ENCODE measurements at places on chromosomes 16 and 17.

DNA sequence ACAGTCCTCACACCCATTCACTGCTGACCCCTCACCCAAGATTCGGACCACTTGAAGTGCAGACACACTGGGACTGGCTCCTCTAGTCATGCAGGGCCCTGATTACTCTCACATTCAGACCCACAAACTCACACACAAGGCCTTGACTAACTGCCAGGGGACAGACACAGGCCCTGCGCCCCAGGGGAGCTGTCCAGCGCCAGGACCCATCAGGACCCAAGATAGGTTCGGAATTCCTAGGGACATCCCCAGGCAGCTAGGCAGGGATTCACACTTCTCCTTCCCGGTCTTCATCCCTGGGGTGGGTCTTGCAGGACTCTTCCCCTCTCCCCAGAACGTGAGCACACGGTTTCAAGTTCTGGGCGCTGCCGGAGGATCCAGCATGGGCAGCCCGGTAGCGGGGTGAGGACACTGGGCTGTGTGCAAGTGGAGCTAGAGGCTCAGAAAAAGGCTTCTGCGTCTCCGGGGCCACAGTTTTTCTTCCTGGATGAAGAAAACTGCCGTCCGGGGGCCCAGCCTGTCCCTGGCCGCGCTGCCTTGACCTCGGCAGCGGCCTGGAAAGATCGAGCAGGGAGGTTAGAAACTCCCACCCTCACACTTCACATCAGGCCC lies 1.6 kb downstream of the SEZ6 start:
- DNase-seq: no peak

- DNase-seq: no peak
Observed at GRCh38 chr16:30472328-30472942, at the start of gene ITGAL. ITGAL (plus strand) TSS chr16:30472742; CDS start chr16:30472838, 96 bp downstream.

DNA sequence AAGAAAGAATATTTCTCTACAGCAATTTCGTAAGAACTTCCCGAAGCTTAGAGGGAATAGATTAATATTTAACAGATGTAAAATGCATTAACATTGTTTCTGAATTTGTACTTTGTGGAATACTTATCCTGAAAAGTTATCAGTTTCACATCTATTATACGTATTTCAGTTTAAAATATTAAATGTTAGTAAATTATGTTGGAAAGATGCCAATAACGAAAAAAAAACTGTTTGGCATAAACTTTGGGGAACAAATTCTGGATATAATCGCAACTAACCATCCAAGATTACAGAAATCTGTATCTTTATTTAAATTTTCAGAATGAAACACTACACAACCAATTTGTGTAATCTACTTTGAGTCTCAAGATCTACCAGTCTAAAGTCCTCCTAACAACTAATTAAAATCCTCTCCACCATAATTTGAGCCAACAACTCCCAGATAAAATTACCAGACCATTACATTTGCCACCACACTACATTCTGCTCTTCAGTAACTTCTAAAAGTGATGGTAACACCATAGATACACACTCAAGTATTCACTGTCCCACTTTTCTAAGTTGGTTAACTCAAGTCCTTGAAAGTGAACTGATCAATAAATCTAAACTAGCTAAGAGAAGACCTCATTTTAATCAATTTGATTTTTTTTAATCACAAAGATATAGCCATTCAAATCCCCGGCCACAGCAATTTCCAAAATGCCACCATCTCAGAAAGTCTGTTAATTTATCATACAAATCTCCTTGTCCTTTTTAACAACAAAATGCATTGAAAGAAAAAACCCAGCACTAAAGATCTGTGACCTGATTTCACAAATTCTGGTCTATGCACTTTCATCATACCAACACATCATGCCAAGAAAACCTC lies 2.0 kb downstream of the SIAH1 start:
- no peak for DNase-seq

GRCh38 chr16:81716478-81717225 lies 62.4 kb upstream of the PLCG2 start:
- no peak for DNase-seq

DNA sequence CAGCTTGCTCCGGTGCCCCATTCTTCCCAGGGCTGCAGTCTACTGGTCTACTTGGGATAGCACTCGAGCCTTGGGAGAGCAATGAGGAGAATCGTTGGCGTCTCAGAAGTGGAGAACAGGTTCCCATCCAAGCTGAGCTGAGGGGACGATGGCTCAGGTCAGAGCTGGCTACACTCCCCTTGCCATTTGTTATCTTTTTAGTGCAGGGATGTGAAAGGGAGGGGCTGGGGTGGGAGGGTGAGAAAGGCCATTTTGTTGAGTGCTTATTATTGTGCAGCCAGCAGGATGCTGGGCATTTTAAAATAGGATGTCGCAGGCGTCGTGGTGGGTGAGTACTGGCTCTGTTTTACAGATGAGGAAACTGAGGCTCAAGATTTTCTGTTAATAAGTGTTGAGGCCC lies 410.8 kb downstream of the SNX29 start:
- DNase-seq: no peak

GRCh38 chr16:29862383-29862883 lies 593 bp downstream of the CDIPT start:
- DNase-seq: no peak

GRCh38 chr16:13291591-13292333 lies 390.4 kb downstream of the SHISA9 start:
- DNase-seq: no peak

GRCh38 chr17:4691686-4692085 lies 12.3 kb downstream of the PELP1 start:
- DNase-seq: no peak

GRCh38 chr17:38707678-38708351 lies 2.7 kb downstream of the MLLT6 start:
- no peak for DNase-seq

- DNase-seq: no peak
Observed at GRCh38 chr17:15657868-15658267, 26.2 kb downstream of the TRIM16 start.

- DNase-seq: no peak
Observed at GRCh38 chr16:82655072-82655714, 28.4 kb downstream of the CDH13 start.

- DNase-seq: peak; percentile 27
Observed at GRCh38 chr17:72249441-72249840, 128.6 kb downstream of the SOX9 start.

GRCh38 chr16:82062645-82063058 lies 27.6 kb downstream of the HSD17B2 start:
- DNase-seq: no peak

All from epithelial cell of prostate (primary cell).